ENCODE measurements at places on chromosomes 1 and 21.

GRCh38 chr1:65277605-65278347 lies 31.6 kb upstream of the DNAJC6 start:
- no peak for DNase-seq

- DNase-seq: no peak
These were observed 156.0 kb downstream of the PGBD5 start for GRCh38 chr1:230270185-230270558.

- DNase-seq: no peak
These were observed 23.5 kb upstream of the WNT4 start for GRCh38 chr1:22166439-22166838.

DNA sequence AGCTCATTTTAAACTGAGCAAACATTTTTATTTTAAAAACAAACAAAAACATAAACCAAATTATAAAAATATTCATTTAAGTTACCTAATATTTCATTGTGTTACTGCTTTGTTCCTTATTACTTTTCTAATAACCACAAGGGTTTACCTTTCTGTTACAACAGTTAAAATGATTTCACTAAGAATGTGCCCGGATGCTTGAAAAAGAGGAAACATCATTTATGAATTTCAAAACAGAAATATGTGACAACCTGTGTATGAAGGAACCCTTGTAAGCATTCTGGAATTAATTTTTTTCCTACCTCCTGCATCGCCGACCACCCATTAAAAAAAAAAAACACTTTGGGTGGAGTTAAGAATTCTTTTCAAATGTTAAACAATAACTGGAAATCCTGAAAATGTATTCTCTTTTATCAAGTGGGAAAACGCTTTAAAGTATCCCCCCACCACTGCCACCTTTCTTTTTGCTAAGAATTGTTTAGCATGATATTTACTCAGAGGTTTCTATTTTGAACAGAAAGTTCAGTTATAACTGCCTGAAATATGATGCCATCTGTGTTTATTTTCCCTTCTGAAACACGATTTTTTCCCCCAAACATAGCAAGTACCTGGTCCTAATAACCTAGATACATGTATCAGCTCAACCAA lies 9.1 kb downstream of the CYYR1 start:
- no peak for DNase-seq

GRCh38 chr1:167156466-167156865 lies 62.6 kb downstream of the STYXL2 start:
- DNase-seq: no peak

DNA sequence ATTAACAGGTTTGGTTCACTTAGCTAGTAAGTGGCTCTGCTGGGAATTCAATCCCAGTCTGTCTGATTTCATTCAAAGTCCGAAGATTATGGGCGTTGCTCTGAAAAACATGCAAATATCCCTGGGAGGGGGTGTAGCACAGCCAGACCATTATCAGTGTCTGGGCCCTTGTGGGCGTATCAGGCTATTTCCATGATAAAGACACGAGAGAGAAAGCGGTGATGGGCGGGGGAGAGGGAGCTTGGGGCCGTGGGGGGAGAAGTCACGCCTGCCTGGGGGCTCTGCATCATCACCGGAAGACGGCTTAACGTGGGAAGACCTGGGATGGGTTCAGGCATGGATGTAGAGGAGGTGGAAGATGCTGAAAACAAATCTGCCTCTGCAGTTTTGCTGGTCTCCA lies 25.8 kb downstream of the IL6R start:
- no peak for DNase-seq

DNA sequence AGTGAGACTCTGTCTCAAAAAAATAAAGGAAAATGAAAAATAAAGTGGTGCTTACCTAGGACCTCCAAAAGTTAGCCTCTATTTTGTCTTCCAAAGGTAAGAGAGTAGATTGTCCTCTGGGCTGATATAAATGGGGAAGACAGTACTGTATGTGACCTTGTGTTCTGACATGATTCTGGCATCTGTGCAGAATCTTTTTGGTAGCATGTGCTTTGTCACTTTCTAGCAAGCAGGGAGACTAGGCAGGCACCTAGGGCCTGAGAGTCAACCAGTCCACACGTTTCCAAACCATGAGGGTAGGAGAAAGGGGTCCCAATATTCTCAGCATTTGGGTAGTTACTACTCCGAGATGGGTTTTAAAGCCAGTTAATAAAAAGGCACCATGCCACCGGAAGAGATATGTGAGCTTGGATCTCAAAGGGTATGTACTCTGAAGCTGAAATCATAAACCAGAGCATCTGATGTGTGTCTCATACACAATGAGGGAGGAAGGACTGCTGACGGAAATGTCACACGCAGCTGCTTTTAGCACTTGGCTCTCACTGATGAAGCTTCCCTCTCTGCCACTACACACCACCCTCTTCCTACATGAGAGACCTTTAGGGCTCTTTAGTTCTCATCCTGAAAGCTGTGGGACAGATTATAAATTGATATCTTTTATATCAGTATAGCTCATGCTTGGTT lies 27.0 kb upstream of the SLC16A1 start:
- DNase-seq: no peak
